ENCODE measurements at places on chromosomes 5 and 9.

GRCh38 chr5:150622157-150622556 is 18.3 kb upstream of the SYNPO start:
- no peak for DNase-seq

- no peak for DNase-seq
These were observed 160.1 kb upstream of the DAB2 start for GRCh38 chr5:39584927-39585326.

DNA sequence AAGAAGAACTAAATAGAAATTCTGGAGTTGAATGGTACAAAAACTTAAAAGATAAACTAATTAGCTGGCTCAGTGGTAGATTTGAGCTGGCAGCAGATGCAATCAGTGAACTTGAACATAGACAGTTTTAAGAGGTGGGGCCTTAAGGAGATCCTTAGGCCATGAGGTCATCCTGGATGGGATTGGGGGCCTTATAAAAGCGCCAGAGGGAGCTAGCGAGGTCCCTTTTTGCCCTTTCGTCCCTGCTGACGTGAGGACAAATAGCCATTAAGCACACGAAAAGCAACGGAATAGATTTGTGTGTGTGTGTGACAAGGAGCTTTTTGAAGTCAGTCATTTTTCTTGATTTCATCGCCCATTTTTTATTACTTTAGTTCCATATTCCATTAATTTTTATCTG is 83.3 kb downstream of the ZNF354C start:
- DNase-seq = no peak

DNA sequence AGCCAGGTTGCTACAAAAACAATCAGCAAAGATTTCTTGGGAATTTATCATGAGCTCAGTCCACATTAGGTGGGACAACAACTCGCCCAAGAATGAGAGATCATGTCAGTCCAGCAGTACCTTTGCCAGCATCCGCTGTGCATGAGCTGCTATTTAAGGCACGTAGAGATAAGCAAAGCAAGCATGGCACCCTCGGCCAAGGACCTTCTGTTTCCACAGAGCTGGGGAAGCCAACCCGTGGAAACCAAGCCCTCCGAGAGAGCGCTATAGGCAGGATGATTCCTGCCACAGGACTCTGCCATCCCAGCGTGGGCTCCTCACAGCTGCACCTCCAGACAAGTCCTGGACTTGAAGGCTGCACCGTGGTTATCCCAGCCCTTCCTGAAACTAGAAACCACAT is 189.5 kb upstream of the PPP1R26 start:
- DNase-seq = no peak

- no peak for DNase-seq
These were observed 100.0 kb downstream of the GDNF start for GRCh38 chr5:37739817-37740261.

- DNase-seq = no peak
These were observed 21.3 kb upstream of the NCS1 start for GRCh38 chr9:130150779-130151382.

DNA sequence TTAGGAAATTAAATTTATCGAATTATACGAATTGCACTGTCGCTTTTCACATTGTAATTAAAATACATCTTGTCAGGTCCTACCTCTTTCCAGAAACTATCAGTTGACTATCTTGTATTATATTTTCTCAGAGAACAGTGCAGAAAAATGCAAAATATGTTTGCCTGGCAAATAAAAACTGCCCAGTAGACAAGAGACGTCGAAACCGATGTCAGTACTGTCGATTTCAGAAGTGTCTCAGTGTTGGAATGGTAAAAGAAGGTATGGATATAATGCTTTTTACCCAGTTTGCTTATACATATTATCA is 10.8 kb downstream of the NR4A3 start:
- no peak for DNase-seq
